Liver (tissue), 10 donors: ENCODE measurements at places on chromosomes 7 and 10. TPM values are rescaled to one million over a fixed set of nuclear protein-coding genes. Genes with fewer than 3 reads are reported as not detected.

DNA sequence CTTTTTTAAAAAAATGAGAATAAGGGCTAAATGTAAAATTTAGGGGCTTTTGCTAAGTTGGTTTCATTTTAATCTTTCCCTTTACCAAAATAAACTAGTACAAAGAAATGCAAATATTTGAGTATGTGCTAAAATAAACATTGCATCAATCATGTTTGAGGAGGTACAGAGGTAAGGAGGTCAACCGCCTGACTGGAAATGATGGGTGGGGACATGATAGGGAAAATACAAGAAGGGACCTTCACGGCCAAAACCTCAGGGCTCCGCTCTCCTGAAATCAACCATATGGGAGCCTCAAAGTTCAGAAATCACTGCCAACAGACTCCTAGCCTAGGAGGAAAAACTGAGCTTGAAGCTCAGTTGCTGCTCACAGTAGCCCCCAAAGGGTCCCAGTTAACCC lies 207.6 kb downstream of the AHR start:
- DNase-seq, result no peak

Gene RGR
- total RNA-seq, result not detected

Gene GPR141
- 1.4 TPM for total RNA-seq

GRCh38 chr7:9516662-9517061 lies 1083.3 kb downstream of the NXPH1 start:
- no peak for DNase-seq

GRCh38 chr7:39085590-39086049 lies 107.9 kb downstream of the POU6F2 start:
- DNase-seq, result no peak

DNA sequence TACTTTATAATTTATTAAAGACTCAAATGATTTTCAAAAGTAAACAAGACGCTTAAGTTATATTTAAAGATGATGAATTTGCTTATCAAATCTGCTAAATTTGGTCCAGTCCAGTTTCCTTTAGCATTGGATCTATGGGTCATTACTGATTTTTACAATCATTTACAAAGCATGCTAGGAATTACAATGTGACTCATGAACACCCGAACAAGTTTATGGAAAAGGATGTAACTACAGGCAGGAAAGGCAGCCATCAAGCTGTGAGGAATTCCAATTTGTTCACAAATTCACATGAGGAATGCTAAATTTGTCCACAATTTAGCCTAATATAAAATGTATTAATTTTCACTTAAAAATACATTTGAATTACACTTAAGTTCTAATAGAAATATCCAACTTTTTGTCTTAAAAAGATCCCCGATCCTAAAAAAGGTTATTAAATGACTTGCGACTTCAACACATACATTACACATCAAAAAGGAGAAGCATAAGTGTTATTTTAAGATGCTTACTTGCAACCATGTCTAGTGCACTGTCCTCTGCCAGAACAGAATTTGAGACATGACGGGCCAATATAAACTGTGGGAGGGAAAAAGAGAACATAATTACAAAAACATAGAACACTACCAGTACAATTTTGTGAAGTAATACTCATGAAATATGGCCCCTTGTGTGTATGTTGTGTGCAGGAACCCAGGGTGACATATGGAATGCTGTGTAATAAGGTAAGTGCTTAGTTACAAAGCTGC lies 194.2 kb upstream of the SLC26A5 start:
- DNase-seq, result no peak

GRCh38 chr7:94571816-94572215 lies 62.2 kb downstream of the CASD1 start:
- DNase-seq, result no peak

- DNase-seq, result no peak
These were observed 324.6 kb downstream of the ATRNL1 start for GRCh38 chr10:115417585-115418265.

DNA sequence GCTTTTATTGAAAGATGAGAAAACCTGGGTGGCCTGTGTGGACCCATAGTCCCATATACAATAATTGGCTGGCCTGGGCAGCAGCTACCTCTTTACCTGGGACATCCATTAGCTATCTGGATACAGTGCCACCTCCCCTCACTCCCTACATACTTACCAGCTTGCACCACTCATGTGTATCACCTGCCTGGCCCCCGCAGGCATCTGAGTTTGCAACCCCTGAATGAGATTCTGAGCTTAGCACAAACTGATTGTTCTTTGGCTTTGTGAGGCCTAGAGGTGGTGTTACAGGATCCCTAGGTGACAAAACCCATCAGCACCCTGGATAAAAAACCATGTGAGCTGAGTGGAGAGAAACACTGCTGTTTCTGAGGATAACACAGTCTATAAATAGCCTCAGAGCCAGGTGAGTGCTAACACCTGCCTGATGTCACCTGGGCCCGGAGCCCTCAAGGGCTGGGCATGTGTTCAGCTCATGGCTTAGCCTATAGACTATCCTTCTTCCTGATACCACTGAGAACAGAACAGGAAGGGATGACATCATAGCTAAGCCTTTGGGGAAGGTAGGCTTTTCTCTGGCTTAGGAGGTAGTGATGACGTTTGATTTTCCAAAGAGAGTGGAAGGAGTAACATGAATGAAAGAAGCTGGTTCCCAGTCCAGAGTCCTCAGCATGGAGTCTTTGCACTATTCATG lies 2.6 kb upstream of the PPIF start:
- no peak for DNase-seq

Gene DRGX
- total RNA-seq, result not detected

DNA sequence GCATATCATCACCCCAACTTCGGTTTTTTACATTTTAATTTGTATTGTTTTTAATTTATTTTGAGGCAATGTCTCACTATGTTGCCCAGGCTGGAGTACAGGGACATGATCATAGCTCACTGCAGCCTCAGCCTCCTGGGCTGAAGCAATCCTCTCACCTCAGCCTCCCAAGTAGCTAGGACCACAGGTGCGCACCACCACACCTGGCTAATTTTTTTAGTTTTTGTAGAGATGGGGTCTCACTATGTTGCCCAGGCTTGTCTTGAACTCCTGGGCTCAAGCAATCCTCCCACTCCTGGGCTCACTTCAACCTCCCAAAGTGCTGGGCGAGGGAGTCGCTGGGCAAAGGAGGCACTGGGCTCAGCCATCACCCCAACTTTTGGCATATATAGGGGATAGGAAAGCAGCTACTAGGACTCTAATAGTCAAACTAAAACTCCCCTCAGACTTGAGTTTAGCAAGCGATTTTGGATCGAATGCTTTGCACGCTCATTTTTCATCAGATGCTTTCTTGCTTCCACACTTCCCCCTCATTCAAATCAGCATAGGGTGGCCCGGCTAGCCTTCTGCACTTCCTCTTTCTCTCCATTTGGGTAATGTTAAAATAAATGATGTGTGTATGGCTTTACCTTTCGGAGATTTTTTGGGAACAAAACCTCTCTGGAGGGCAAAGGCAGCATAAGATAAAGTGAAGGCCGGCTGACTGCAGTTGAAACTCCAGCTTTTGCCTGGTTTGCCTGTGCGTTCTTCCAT lies 20.8 kb upstream of the NMT2 start:
- no peak for DNase-seq
